ENCODE measurements at places on chromosomes 2 and 18. TPM values are rescaled to one million over a fixed set of nuclear protein-coding genes. Genes with fewer than 3 reads are reported as not detected.

Gene SLC5A7
- not detected for total RNA-seq

Gene KRTCAP3
- total RNA-seq, result not detected

Gene CTDP1
- 29.5 TPM for total RNA-seq

Gene KLHL29
- 6.3 TPM for total RNA-seq

Gene DSG2
- under 0.01 TPM for total RNA-seq

Gene MSTN
- total RNA-seq, result not detected

Gene CRYBA2
- not detected for total RNA-seq

Gene SOWAHC
- 2.6 TPM for total RNA-seq

Gene ALKAL2
- not detected for total RNA-seq

Gene TMEM87B
- total RNA-seq, result 54.0 TPM

Gene VPS4B
- total RNA-seq, result 45.0 TPM

Gene FBXO41
- 0.56 TPM for total RNA-seq

Gene BCL11A
- total RNA-seq, result 0.36 TPM

Gene SULT1C2
- not detected for total RNA-seq
